Stimulated activated CD8-positive, alpha-beta memory T cell treated with anti-CD3 and anti-CD28 coated beads, Interleukin-4, amount 100 ng/mL, for 1 hour (primary cell): ENCODE measurements at places on chromosomes 16 and 17.

GRCh38 chr16:17067882-17068281, 402.9 kb downstream of the XYLT1 start:
- no peak for DNase-seq

DNA sequence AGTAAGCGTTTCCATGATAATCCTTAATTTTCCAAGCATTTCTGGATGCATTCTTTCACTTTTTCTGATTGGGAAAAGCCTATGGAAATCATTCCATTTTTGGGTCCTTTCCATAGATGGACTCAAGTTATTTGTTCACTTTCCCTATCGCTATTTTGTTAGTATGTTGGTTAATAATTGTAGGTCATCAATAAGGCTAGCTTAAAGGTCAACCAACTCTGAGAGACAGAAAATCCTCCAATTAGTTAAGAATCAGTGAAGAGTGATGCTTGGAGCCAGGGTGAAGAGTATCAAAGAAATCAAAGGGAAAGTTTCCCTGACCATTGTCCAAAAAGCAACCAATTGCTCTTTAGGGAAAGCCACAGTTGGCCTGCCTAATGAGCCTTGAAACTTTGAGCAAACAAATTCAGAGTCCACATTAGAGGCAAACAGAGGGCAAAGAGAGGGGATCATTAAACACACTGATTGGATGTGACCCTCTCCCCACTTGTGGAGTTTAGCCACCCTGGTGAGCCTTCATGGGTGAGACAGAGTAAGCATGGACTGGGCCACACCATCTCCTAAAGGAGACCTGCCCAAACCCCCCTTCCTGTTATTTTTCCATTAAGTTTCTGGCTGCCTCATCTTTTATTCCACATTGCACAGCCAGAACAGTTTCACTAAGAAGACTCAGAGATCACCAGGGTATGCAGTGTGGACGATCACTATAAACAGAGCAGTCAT, 133.4 kb upstream of the DYNLRB2 start:
- DNase-seq: no peak

GRCh38 chr16:89332902-89333245, 115.4 kb downstream of the ZNF778 start:
- DNase-seq: no peak

DNA sequence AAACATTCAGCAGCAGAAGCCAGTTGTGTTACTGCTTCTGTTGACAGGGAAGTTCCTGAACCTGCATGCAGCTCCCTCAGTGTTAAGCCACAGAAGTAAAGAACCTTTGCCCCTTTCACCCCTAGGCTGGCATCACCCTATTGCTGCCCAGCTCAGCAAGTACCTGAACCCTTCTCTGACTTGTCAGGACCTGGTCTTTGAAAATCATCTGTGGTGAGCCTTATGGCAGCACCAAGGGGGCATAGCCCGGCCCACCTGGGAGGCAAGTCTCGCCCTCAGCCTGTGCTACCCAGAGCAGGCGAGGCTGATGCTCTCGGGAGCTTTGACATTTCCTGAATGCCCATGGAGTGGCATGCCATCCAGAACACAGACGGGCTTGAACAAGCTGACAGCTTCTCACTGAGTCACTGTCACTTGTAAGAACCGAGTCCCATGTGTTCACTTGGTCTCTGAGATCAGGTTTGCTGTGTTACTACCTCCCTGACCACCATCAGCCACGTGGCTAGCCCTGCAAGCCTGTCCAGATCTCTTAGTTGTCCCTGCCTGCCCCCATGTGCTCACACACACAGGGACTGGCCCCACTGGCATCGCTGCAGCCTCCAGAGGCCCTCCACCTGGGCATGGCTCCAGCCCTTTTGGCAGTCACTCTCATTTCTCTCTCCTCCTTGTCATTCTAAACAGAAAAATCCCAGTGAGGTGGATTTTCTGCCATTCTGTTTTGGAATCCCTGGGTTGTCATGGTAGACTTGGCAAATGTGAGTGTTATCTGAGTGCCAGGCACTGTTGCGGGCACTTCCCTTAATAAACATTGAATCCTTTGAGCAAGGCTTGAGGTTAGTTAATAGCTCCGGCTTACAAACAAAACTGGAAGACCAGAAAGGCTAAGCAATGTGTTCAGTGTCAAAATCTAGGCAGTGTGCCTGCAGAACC, 2.9 kb upstream of the CARMIL2 start:
- DNase-seq: no peak

GRCh38 chr17:32010114-32010513, 2.9 kb downstream of the LRRC37B start:
- no peak for DNase-seq
